ENCODE measurements at places on chromosomes 7 and 10.

DNA sequence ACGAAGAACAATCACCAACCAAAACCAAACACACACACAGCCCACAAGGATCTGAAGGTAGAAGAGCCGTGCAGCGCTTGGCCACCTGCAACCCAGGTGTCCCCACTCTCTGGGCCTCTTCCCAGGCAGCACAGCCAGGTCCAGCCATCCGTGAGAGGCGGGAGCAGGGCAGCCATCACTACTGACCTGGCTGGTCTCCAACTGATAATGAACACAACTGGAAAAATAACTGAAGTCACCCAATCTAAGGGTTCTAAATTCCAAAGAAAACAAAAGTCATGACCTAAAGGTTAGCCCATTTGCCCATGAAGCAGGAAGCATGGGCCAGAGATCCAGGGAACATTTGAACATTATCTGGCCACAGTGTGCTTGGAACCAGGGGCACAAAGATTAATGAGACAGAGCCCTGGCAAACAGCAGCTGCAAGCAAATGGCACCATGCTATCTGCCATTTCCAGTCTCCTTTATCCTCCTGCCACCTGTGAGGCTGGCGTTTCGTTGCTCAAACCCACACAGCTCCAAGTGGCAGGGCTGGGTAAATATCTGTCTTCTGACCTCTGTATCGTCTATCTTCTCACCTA, 207.9 kb downstream of the TNS3 start:
- DNase-seq, result no peak

GRCh38 chr7:135808206-135808605, 59.6 kb upstream of the FAM180A start:
- no peak for DNase-seq

- no peak for DNase-seq
Observed at GRCh38 chr7:18552943-18553604, 57.5 kb downstream of the HDAC9 start.

- DNase-seq, result no peak
Observed at GRCh38 chr7:158771213-158771834, 58.0 kb downstream of the ESYT2 start.

- no peak for DNase-seq
Observed at GRCh38 chr7:116988363-116988989, 35.2 kb downstream of the ST7 start.

GRCh38 chr7:109984729-109985128, 1106.2 kb upstream of the LRRN3 start:
- no peak for DNase-seq
